ENCODE measurements at places on chromosomes 13 and 19.

DNA sequence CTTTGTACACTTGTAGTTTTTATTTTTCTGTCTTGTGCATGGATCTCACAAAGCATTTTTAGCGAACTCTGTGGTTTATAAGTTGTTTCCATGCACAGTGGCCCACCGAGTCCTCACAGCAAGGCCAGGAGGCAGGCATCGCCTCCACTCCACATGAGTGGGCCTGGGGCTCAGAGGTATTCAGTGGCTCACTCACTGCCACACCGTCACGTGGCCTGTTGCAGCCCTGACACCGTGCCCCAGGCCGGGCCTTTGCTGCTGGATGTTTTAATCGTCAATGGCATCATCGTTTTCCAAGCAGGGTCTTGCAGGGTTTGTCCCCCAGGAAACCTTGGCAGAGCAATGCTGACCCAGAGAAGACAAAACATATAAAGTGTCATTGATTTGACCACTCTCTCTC, 59.8 kb downstream of the SPACA7 start:
- DNase-seq, result no peak

- no peak for DNase-seq
Measured at GRCh38 chr19:33798681-33799111, 2.0 kb downstream of the KCTD15 start.

DNA sequence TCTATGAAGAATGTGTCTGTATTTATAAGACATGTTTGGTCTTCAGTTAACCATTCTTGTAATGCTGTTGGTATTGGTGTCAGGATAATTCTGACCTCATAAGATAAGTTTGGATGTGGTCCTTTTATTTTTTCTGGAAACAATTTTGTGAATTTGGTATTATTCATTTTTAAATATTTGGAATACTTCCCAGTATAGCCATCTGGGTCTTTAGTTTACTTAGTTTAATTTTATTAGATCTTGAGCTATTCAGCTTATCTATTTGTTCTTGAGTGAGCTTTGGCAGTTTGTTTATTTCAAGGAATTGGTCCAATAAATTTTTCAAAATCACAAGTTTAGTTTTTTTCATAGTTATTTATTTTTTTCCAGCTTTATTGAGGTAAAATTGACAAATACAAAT, 335.4 kb upstream of the PCDH20 start:
- no peak for DNase-seq

DNA sequence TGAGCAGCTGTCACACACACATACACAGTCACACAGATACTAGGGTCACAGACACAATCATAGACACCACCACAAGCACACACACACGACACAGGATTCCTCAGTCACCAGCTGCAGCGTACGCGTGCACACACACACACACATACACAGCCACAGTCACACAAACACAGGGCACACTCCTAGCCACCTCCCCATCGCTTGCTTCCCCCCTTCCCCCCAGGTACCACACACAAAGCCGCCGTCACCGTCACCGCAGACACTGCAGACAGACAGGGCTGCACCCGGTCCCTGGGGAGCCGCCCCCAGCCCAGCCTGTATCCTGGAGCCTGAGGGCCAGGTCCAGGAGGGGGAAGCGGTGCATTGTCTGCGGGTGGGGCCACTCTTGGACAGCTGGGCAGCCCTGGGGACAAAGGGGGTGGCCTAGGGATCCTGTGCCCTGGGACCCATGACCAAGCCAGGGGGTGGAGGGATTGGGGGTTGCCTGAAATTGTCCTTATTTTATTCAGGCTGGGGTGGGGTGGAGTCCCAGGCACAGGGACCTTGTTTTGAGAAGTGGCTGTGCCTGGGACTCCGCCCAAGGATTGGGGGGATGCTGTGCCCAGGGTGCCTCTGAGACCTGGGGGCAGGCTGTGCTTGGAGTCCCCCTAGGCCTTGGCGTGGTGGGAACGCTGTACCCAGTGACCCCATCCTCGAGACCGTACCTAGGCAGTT, 957 bp downstream of the NUMBL start:
- DNase-seq, result no peak

DNA sequence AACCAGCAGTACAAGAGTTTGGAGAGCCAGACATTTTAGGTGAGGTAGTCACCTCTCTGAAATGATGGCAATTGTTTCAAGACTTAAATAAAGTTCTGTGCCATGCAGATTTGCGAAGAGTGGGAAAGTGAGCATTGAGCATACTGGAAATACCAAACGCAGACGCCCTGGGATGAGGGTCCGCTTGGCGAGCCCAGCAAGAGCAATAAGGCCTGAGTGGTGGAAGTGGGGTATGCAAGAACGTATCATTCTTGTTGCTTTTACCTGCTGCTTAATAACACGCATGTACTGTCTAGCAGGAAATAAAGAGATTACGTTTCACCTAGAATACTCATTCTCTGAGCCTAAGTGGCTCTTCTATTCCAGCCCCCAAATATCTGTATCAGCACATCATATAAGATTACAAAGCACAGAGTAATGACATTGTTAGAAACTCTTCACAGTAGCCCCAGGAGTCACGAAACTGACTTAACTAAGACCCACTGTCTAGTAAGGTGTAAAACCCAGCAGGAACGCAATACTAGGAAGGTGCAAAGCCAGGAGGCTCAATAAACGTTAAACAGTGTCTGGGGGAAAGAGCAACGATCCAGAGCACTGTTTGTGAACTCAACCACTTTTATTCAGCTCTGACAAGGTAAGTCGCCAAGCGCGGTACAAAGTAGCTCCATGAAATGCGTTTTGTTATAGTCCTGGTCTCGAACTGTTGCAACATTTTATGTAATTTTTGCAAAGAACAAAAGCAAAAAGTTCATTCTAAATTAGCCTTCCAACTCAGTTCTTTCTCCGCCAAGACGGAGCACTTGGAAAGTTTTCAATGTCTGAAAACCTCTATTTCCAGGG, 1.2 kb downstream of the RCBTB2 start:
- DNase-seq, result no peak

- no peak for DNase-seq
Measured at GRCh38 chr19:49469828-49470614, 4.0 kb upstream of the FLT3LG start.

GRCh38 chr13:40153516-40153915, 498.1 kb downstream of the COG6 start:
- no peak for DNase-seq

DNA sequence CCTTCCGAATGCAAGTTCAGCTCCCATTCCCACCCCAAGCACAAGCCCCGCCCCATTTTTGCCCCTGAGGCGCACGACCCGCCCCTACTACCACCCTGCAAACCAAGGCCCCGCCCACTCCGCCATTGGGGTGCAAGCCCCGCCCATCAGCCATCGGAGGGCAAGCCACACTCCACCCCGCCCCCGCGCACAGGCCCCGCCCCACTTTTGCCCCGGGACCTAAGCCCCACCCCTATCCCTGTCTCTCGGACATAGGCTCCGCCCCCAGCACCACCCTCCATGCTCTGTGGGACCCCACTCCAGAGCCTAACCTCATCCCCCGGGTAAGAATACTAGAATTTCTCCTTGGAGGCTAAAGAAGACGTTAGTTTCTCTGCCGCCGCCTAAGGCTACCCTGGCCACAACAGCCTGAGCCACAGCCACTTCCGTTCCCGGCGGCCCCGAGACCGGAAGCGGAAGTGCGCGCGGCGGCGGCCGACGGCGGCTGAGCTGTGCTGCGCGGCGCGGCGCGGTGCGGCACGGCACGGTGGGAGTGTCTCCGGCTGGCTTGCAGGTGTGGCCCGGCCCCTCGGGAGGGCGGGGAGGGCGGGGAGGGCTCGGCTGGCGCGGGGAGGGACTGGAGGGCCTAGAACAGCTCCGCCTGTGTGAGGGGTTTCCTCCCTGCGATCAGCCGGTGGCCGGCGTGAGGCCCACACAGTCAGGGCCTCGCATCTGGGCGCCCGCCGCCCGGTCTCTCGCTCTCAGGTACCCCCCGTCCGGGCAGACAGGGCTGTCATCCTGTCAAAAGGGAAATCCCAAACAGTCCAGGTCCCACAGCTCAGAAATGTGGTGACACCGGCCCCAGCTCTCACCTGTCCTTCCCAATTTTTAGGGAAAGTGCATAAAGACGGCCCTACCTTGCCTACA, at the start of gene ZNF333:
ZNF333 (plus strand) TSS at position 451 of the 906 bp plus-strand sequence. CDS start 3,444 bp downstream, outside the sequence.
- DNase-seq, result peak; percentile 89

DNA sequence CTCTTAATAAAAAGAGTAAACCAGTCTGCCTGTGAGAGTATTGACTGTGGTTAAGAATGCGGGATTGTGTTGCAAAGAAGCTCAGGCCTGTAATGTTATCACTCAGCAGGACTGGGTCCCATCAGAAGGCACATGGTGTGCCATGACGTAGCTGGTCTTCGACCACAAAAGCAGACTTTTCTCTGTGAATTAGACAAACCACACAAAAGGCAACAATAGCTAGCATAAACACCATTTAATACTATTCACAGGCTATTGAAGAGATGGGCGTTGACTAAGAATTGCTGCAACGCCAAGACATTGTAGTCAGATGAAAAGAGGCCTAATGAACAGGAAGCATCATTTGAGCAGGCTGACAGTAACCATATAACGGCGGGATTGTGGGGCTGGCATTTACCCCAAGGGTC, 235.6 kb upstream of the SOX21 start:
- no peak for DNase-seq

DNA sequence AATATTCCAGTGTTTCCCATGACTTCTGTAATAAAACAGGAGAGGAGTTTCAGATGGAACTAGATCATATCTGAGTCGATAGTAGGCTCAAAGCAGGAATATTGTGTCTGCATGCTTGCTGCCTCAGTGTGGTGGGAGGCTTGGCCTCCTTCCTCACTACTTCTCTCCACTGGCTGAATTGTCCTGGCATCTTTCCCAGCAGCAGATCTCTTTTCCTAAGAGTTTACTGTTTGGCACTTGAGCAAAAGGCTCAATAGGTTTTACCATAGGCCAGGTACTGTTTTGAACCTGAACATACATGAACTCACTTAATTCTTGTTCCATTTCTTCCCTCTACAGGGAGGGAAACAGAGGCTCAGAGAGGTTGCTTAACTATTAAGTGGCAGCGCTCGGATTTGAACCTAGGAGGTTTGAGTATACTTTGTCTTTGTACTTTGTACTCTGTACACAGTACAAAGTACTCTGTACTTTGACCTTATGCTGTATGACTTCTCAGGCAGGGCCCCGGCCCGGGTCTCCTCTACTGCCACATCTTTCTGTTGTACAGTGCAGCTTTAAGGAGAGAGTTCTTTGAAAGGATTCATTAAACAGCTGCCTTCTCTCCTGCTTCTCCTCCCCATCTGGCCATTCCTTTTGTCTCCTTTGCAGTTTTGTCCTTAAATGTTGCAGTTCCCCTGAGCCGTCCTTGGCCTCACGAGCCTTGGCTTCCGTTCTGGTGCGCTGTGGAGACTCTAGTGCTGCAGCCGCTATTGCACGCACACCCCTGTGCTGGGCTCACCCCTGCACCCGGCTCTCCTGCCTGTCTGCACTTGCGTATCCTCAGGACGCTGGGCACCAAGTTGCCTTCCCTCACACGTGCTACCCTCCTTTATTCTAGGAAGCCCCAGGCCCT, 8.1 kb downstream of the B3GLCT start:
- no peak for DNase-seq

- DNase-seq, result no peak
Measured at GRCh38 chr13:46396341-46396740, 9.3 kb upstream of the RUBCNL start.

- no peak for DNase-seq
Measured at GRCh38 chr19:48630296-48631063, 6.7 kb downstream of the DBP start.

DNA sequence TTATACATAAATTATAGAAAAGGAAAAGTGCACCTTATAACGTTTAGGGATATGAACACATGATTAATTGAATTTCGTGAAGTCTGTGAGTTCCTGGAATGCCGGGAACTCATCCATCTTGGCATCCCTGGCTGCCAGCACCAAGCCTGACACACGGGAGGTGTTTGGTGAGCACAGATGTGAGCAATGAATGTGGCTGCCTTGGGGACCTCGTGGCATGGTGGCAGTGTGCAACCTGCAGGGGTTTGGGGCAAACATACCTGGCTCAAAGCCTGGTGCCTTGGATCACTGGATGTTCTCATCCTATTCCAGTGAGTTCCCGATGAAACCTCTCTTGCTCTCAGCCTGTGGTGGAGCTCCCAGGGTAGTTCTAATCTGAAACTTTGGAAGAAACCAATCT, 10.4 kb upstream of the MAP2K2 start:
- DNase-seq, result no peak

GRCh38 chr19:45492627-45493470, 4.0 kb downstream of the RTN2 start:
- DNase-seq, result peak; percentile 26

GRCh38 chr13:84867246-84867645, 932.0 kb downstream of the SLITRK6 start:
- DNase-seq, result peak; percentile 42

- peak; percentile 100 for DNase-seq
Measured at GRCh38 chr19:55166530-55167268, at the start of gene DNAAF3. Gene DNAAF3, minus strand, starts transcription at chr19:55166613. Its CDS starts 200 bp downstream, at chr19:55166413.

DNA sequence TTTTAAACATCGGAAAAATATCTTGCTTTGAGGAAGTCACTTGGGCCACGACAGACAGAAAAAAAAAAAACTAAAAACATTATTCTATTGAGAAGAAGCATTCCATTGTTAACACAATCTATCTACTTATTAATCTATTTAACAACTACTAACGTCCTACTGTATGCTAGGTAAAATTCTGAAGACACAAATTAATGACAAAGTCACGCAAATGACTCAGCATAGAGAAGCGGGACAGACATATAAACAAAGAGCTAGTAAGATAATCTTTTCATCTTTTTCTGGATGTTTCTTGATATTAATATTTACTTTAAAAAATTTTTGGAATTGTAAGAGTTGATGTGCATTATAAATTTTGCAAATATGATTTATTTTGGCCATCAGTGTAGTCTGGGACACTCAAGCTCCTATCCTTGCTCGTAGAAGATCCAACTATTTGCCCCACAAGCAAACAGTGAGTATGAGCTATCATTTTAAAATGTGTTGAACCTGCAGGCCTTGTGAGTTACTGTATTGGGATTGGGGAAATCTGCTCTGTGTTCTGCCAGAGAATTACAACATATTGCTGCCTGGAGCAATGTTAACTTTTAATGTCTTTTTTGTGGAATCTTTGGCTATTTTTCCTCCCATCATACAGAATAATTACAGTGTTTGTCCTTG, 109.1 kb downstream of the PCDH9 start:
- peak; percentile 75 for DNase-seq

DNA sequence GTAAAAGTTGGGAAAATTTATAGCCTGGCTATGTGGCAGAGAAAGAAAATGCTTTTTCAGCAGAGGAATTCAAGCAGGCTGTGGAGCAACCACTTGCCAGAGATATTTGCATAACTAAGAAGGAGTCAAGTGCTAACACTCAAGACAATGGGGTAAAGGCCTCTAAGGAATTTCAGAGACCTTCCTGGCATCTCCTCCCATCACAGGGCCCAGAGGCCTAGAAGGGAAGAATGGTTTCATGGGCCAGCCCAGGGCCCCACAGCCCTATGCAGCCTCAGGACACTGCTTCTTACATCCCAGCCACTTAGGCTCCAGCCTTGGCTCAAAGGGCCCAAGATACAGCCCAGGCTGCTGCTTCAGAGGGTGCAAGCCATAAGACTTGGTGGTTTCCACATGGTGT, 14.3 kb downstream of the SLC15A1 start:
- DNase-seq, result no peak

GRCh38 chr13:111166882-111167675, 52.0 kb downstream of the ARHGEF7 start:
- DNase-seq, result no peak

- DNase-seq, result peak; percentile 60
Measured at GRCh38 chr13:99322297-99323103, 15.3 kb upstream of the GPR183 start.

Data from MCF 10A (cell line).